ENCODE measurements at places on chromosomes 13 and 19.

GRCh38 chr13:98147521-98147920, 4.6 kb downstream of the FARP1 start:
- DNase-seq = no peak

DNA sequence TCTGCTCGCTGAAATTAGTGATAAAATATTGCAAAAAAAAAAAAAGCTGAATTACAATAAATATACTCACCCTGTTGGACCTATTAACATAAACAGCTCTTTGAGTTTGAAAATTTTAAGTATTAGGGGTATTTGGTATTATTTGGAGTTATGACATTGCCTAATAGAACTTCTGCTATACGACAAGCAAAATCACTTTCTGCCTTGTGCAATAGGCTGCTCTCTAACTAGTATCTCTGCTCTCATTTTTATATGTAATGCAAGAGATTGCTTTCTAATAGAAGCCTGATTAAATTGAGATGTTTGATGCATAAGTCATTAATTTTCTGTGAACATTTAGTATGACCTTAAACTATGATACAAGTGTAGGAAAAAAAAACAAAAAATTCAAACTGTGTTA, 5.3 kb downstream of the RGS9BP start:
- DNase-seq = no peak

DNA sequence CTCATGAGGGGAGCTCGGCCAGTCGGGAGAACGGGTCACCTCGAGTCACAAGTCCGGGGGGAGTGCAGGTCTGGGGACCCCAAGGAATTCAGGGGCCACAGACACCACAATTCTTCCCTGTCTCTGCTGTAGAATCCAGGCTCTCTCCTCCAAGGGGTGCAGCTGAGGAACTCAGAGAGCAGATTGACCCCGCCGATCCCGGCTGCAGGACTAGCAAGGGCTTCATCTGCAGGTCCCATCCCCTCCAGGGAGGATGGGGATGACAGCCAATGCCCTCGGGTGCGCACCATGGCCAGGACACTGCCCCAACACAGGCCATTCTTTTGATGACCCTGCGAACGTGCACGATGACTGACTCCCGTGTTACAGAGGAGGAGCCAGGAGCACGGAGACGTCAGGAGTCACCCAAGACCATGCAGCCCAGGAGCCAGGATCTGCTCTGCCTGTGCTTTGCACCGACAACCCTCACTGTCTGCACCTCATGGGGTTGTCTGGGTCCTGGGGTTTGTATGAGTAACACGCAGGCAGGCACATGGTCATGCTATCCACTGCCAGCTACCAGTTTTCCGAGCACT, 48.5 kb upstream of the TUBGCP3 start:
- no peak for DNase-seq

GRCh38 chr13:73140801-73141200, 82.0 kb downstream of the KLF5 start:
- no peak for DNase-seq

GRCh38 chr13:91247768-91248167, 99.7 kb upstream of the MIR17HG start:
- DNase-seq = no peak

- no peak for DNase-seq
Observed at GRCh38 chr19:38386300-38386970, 1.4 kb downstream of the GGN start.

- DNase-seq = no peak
Observed at GRCh38 chr19:48900477-48901406, 630 bp downstream of the NUCB1 start.

DNA sequence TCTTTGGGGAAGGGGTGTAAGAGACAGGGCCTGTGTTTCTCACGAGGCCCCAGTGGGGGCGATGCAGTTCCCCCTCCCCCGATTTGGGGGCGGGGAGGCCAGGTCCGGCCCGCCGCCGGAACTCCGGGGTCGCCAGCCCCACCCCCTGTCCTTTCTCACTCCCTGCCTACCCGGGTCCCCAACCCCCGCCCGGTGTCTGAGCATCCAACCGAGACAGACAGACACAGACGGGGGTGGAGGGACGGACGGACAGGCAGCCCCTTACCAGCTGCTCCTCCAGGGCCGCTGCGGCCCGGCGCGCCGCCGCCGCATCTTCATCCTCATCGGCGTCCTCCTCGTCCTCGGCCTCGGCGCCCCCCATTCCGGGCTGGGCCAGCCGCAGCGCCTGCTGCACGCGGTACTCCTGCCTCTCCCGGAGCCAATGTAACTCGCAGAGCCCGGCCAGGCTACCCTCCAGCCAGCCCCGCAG, 397 bp downstream of the DACT3 start:
- DNase-seq = no peak

- no peak for DNase-seq
Observed at GRCh38 chr13:52929846-52930245, 81.4 kb upstream of the PCDH8 start.

DNA sequence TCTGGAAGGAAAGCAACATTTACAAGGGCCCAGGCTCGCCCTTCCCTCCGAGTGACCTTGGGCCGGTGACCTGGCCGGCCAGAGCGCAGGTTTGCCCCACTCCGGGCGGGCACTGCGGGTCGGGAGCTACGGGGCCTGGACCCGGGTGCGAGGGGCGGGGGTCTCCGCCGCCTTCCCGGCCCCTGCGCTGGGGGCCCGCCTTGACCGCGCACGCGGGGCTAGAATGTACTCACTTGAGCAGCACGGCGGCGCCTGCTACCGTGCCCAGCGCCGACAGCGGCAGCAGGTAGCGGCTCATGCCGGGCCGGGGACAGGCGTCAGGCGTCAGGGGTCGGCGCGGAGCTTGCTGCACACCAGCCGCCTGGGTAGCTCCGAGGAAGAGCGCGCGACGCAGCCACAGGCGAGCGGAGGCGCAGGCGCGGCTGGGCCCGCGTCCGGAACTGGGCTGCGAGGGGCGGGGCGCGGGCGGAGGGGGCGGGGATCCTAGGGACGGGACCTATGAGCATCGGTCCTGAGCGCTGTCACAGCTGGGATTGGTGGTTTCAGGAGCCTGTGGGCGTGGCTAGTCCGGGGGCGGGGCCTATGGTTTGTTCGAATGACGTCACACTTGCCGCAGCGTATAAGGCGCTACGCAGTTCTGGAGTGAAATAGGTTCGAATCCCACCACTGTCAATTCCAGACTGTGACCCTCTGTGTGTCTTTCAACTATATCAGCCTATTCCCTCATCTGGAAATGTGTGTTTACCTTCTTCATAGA, at the start of gene RDH13:
RDH13 (minus strand) TSS at position 414 of the 757 bp plus-strand sequence; CDS start at position 298, 116 bp downstream.
- DNase-seq = no peak

GRCh38 chr13:39938596-39938995, 283.1 kb downstream of the COG6 start:
- DNase-seq = no peak

DNA sequence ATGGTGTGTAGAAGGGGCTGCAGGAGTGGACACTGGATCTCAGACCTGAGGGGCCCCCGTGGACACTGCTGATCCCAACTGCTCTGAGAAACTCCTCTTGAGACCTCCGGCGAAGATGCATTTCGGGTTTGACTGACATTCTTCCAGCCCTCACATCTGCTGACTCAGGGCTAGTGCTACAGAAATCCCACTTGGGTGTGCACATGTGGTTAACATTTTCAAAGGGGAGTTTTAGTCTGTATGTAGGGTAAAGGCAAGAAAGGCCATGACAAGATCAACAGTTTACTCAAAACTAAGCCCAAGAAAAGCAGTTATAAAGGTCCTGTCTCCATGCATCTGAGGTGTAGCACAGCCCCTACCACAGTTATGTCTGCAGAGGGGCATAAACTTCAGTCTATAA, 31.2 kb downstream of the DLEU7 start:
- no peak for DNase-seq

DNA sequence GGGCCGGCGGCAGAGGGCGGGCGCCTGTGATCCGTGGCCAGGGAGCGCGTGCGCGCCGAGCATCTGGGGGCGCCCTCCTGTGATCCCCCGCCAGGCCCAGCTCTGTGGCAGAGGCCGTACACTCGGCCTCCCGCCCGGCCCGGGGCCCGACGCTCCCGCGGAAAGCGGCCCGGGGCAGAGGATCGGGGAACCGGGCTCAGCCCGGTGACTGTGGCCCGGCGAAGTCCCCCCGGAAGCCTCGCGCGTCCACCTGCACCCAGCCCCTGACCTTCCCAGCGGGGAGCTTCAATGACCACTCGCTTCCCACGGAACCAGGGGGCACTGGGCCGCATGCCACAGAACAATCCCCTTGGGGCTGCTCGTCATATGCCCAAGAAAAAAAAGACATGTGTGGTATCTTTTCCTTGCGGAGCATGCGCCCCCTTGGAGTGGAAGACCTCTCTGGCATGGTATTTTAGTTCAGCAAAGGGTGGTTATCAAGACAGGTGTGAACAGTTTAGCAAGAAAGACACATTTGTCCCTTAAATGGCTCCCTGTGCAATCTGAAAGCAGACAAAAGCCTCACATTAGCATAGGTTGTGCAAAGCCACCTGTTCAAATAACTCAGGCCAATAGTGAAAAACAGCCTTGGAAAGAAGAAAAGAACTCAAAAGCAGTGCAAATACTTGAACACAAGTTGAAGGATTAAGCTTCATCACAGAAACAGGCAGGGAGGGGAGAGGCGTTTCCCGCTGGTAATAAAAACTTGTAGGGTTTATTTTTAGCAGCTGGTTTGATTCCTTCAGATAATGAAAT, 290.9 kb upstream of the SOX21 start:
- no peak for DNase-seq

GRCh38 chr13:21344662-21345176, 114.4 kb downstream of the ZDHHC20 start:
- no peak for DNase-seq

DNA sequence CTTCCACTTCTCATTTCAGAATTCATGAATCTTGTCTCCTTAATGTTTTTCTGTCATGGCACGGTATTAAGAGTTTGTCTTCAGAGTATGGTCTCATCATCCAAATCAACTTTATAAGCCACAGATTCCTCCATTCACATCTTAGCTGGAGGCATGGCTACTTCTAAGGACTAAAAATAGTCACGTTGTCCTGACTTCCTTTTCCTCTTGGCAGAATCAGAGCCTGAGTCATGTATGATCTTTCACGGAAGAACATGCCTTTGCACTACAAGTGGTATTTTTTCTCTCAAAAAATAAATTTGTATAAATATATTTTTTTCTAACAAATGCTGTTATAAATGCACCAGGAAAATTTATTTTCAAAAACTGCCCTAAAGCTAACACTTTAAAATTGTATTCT, 71.4 kb downstream of the ALOX5AP start:
- DNase-seq = no peak

GRCh38 chr13:29978211-29978610, 127.8 kb upstream of the UBL3 start:
- no peak for DNase-seq

DNA sequence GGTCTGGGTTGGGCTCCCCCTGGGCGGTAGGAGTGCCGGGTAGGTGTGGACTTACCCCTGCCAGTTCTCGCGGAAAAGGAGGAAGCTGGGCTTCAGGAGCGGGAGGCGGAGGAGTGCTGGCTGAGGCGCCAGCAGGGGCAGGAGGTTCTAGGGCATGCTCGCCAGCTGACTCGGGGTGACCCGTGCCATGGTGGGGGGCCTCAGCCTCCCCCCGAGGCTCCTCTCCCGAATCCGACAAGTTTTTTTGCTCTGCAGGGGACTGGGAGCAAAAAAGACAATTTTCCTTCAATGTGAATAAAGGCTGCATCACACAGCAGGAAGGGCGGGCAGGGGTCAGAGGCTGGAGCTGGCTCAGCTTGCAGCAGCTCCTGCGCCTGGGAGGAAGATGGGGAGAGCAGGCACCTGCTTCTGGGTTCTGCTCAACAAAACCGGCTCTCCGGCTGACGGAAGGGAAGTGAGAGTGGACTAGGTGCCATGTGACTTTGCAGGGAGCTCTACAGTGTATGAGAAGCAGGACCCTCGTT, 26.5 kb downstream of the RANBP3 start:
- DNase-seq = no peak

- no peak for DNase-seq
Observed at GRCh38 chr19:34436716-34437115, 8.5 kb downstream of the UBA2 start.

DNA sequence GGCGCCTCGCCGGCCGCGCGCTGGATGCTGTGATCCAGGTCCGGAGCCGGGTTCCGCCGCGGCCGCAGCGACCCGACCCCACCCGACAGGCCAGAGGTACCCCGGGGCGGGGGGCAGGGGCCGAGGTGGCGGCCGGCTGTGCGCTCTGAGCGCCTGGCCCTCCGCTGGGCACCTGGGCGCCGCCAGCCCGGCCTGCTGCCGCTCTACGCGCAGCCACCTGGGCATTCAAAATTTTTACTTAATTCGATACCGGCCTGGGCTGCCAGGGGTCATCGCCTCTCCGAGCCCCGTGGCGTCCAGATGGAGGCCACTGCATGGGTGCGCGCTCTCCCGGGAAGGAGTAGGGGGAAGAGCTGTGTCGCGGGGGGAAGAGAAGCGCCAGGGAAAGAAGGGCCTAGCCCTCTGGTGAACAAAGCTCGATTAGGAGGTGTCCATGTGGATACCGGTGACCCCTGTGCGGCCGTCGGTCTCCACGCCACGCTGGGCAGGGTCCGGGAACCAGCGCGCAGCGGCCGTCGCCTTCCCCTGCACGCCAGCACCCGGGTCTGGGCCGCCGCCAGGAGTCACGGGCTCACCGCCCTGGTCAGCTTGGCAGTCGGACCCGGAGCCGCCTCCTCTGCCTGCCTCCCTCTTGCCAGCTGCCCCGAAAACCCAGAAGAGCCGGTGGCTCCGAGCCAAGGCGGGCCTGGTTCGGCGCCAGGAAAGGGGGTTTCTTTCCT, 666 bp downstream of the BIVM start:
- no peak for DNase-seq

GRCh38 chr13:31394506-31394905, 194.7 kb downstream of the B3GLCT start:
- DNase-seq = no peak

DNA sequence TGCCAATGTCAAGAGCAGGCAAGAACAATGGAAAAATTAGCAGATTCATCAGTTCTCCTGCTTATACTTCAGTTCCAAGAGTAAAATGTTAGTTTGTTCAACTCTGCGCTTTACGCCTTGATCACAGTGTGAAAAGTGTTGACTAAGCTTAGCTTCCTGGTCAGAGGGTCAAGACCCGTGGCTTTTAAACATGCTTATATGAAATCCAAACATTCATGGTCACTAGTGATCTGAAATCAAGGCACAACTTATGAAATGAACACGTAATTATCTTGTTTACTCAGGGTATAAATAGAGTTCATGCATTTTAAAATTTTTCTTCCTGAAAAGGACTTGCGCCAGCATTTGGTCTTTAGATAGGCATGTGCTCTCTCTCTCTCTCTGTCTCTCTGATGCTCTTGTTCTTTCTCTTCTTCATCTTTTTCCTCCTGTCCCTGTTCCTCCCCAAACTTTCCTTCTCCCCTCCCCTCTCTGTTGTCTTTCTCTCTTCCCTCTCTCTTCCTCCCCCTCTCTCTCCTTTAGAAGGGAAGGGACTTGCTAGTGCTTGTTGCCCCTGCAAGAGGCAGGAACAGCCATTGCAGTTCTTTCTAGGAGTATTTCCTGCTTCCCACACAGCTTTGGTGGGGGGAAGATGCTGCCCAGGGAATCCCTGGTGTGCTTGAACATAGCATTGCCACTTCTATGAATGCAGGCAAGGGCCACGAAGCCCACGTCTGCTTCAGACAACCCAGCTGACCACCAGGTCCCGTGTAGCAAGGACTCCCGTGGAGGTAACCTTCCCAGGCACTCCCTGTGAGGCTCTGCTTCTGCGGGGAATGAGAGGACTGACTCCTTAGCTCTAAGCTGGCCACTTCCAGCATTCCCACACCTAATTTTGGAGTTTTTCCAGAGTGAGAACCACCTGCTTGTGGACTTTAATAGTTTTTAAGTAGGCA, 7.1 kb upstream of the ZNF536 start:
- no peak for DNase-seq

GRCh38 chr19:21587549-21587948, 82.1 kb downstream of the ZNF429 start:
- no peak for DNase-seq

GRCh38 chr13:39876258-39876657, 220.8 kb downstream of the COG6 start:
- no peak for DNase-seq

Measured in cortex of kidney (tissue), 1 donor.